Left kidney (tissue), 8 donors: ENCODE measurements at places on chromosomes 3 and 15. TPM values are rescaled to one million over a fixed set of nuclear protein-coding genes. Genes with fewer than 3 reads are reported as not detected.
A peak's percentile ranks its signal among the peaks of the same experiment; 100 is the strongest.

CCR5 gene
- 0.33 TPM for polyA plus RNA-seq

- DNase-seq = no peak
Observed at GRCh38 chr15:43469867-43470266, 23.1 kb downstream of the TP53BP1 start.

GRCh38 chr15:75114327-75114726 lies 87.4 kb upstream of the C15orf39 start:
- no peak for DNase-seq

DNA sequence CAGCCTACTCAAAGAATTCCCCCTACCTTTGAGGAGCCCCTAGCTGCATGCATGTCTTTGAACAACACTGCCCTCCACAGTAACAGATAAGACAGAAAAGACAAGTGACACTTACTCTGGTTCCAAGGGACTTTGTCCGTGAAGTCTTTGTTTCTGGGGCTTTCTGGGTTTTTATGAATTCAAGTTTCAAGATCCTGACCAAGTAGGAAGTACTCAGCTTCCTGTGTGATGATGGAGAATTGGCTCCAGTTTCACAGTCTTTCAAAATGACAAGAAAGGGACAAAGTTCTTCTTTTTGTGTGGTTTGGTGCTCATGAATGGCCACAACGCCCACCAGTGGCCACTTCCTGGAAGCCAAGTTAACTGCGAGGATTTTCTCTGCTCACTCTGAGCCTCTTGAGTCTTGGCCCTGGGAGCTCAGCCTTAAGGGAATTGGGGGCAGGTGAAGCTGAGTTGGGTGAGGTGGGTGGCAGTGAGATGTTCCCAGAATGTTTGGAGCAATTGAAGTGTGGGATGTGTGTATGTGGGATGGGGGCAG lies at the start of gene CCR1:
Gene CCR1, minus strand, starts transcription at position 147 of the 538 bp plus-strand sequence. CDS start 4,000 bp downstream, outside the sequence.
- DNase-seq = no peak

CFAP100 gene
- polyA plus RNA-seq = 1.7 TPM

CHRM5 gene
- polyA plus RNA-seq = 0.35 TPM

GRCh38 chr15:38795471-38796245 lies 231.0 kb upstream of the RASGRP1 start:
- no peak for DNase-seq

DNA sequence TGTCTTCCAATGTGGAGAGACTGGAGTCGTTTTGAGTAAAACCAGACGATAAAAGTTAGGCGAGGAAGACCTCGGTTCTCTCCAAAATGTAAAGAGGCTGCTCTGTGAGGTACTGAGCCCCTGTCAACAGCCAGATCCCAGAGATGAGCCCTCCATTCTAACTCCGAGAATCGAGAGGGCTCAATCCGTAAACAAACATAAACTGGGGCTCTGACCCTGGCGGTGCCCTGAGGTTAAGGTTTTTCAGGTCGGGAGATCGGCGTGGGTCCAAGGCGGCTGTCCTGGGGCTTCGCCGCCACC lies 417 bp downstream of the TBCCD1 start:
- DNase-seq = no peak

SNTN gene
- not detected for polyA plus RNA-seq

IL12A gene
- polyA plus RNA-seq = 1.3 TPM

- DNase-seq = no peak
Observed at GRCh38 chr3:9940746-9941145, 7.1 kb downstream of the CRELD1 start.

SOX14 gene
- polyA plus RNA-seq = not detected

DNA sequence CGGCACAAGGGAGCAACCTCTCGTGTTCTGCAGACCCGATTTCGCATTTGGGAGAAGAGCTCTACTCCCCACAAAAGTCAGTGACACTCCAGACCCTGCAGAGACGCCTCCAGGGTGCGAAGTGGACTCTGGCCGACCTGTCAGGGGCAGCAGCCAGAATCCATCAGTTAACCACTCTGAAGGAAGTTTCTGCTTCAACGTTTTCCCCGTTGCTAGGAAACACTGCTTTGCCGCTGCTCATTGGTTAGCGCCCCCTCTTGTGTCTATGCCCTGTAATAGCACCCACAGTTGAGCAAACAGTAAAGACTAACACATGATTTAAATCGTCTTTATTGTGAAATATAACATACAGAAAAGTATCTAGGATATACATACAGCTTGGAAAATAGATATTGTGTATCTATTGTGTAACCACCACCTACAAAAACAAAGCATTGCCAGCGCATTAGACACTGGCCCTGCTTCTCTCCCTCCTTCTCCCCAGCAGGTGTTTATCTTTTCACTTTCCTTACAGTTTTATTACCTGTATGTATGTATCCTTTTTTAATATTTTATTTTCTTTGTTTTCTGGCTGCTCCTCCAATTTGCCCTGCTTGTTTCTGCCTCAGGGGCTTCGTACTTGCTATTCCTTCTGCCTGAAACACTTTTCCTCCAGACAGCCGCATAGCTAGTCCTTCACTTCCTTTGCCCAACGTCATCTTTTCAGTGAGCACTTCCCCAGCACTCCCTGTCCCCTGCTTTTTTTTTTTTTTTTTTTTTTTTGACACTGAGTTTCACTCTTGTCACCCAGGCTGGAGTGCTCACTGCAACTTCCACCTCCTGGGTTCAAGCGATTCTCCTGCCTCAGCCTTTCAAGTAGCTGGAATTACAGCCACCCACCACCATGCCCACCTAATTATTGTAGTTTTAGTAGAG lies 38.8 kb downstream of the TMEM40 start:
- DNase-seq = peak; percentile 92

GRCh38 chr15:84731774-84732173 lies 15.8 kb upstream of the SEC11A start:
- DNase-seq = no peak

GPR62 gene
- 0.48 TPM for polyA plus RNA-seq

DNA sequence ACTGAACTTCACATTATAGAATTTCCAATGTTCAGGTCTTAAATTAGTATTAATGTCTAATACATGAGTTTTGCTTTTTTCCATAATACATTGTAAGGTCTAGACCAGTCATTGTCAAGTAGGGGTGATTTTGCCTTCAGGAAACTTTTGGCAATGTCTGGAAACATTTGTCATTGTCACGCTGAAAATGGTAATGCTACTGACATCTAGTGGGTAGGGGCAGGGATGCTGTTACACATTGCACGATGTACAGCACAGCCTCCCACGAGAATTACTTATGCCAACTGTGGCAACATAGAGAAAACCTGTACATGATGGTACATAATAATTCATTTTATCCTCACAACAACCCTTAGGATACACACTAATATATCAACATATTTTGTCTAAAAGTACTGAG lies 384.1 kb downstream of the CADM2 start:
- no peak for DNase-seq

DNA sequence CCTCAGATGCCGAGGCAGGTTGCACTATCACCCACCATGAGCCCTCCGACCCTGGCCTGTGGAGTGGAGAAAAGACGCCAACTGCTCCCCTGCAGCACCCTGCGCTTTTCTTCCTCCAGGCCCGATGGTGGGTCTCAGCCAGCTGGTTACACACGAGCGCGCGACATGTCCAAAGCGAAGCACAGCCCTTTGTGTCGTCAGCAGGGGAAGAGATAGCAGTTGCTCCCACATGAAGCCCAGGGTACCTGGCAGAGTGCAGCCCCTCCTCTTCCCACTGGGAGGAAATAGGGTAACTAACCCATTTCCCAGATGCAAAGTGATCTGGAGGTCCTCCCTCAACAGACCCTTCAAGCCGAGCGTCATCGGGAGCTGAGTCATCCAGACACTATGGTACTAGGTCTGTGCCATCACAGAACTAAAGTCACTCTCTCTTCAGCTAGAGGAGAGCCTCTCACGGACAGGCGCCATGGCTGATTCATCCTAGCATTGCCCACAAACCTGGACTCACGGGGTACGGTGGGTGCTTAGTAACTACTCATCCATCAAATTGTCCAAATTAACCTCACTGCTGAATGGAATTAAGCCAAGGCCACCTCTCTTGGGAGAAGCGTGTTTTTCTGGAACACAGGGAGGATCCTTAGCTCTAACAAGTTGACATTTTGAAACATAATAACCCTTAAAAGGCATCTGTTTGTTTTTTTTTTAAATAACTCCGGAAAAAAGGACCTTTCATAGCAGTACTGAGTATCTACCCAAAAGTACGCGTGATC lies 45.2 kb upstream of the BDH1 start:
- DNase-seq = no peak

- DNase-seq = no peak
Observed at GRCh38 chr3:110881069-110881468, 190.5 kb upstream of the NECTIN3 start.

- no peak for DNase-seq
Observed at GRCh38 chr3:79199966-79200365, 567.8 kb downstream of the ROBO1 start.
